ENCODE measurements at places on chromosomes 16 and 17.

- DNase-seq = no peak
These were observed 206.2 kb downstream of the AXIN2 start for GRCh38 chr17:65355246-65355645.

- DNase-seq = no peak
These were observed 163.8 kb upstream of the CACNG5 start for GRCh38 chr17:66671156-66671555.

DNA sequence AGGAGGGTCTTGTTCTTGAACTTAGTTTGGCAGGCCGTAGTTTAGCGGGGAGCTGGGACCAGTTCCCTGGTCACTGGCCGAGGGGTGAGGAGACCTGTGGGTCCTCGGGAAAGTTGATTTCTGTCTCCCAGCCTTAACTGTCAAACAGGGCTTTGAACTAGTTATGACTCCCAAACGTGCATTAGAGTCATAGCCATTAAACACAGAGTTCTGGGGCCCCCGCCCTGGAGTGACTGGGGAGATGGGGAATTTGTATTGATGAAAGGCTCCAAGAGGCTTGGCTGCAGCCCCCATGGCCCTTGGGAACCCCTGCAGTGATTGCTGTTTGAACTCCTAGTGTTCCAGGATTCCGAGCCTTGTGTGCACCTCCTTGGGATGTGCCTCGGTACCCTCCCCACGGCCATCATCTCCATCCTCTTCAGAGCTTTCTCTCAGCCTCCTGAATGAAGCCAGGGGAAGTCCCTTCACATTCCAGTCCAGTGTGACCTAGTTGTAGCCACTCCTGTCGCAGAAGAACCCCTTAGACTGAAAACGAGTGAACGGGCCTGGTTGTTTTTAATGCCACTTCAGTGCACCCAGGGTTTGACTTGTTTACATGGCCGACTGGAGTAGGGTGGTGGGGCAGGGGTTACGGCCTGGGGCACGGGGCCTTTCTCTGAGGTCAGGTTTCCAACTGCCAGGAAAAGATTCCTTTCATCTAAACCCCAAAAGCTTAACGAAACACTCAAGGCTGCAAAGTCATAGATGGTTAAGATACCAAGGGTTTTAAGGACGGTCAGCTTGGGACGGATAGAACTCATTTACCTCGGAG, 1.4 kb downstream of the MPRIP start:
- no peak for DNase-seq

DNA sequence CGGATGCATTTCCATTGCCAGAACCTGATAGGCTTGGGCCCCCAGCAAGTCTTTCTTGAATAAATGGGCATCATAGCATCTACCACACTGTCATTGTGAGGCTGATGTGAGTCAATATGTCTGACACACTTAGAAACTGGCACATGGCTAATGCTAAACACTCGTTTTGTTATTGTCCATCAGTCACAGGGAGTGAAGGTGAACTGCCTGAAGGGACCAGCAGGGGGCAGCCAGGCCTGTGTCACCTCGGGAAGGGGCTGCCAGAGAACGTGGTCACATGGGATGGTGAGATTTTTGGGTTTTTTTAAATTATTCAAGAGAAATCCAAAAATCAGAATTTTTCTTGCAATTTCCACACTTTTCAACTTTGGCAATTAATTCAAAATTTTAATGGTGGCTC, 831 bp upstream of the RCVRN start:
- peak; percentile 33 for DNase-seq

DNA sequence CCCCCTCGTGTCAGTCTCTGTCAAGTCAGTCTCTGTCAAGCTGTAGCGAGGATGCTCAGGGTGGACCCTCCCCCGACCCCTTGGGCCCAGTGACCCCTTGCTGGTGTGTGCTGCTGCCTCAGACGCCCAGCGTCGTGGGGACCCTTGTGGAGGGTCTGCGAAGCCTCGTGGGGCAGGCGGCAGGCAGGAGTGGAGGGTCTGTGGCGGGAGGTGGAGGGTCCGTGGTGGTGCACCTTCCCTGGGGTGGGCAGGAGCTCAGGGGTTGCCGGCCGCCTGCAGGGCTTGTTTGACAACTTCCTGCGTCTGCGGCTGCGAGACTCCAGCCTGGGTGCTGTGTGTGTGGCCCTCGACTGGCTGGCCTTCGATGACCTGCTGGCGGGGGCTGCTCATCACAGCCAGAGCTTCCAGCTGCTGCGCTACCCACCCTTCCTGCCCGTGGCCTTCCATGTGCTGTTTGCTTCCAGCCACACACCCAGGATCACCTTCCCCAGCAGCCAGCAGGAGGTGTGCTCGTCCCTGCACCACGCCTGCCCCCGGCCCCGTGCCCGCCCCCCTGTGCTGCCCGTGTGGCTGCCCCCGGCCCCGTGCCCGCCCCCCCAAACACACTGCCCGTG, 5.6 kb downstream of the GNG13 start:
- no peak for DNase-seq

GRCh38 chr17:67248291-67248690, 3.3 kb upstream of the HELZ start:
- DNase-seq = no peak

DNA sequence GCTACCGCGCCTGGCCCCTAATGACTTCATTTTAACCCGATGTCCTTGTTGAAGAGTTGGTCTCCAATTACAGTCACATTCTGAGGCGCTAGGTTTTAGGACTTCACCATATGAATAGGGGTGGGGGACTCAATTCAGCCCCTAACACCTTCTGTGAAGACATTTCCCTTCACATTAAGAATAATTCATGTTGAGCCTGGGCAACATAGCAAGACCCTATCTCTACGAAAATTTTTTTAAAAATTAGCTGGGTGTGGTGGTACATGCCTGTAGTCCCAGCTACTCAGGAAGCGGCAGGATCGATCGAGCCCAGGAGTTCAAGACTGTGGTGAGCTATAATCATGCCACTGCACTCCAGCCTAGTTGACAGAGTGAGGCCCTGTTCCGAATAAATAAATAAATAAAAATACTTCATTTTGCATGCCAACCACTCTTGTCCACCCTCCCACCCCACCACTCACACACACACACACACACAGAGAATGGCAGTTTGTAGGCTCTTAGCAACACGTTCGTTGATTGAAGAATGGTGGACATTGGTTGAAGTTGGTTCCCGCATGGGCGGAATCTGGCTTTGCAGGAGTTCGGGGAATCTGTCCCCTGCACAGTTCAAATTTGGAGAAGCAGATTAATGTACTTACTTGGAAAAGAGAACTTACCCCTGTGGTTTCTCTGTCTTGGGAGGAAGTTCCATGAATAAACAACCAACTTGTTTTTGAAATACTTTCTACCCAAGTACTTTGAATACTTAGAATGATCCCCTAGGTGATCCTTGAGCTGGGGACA, 27.8 kb upstream of the TVP23A start:
- DNase-seq = no peak

DNA sequence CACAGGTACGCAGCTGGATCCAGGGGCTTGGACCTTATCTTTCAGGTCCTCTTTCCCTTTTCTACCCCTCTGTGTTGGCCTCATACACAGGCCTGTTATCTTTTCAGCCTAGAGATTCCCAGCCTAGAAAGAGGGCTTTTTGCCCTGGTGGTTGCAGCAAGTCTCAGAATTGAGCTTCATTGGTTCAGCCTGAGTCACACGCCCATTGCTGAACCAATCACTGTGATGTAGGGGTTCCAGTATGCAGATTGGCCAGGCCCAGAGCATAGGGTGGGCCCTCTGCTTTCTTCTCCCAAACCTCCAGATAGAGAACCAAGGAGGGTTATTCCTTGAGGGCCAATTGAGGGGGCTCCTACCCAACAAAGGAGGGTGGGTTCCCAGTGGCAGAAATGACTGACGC, 32.8 kb downstream of the GPT2 start:
- no peak for DNase-seq

GRCh38 chr16:25161753-25162367, 50.3 kb downstream of the LCMT1 start:
- no peak for DNase-seq

GRCh38 chr17:1916316-1916715, 86.5 kb downstream of the RPA1 start:
- no peak for DNase-seq

- no peak for DNase-seq
These were observed 5.5 kb upstream of the EPX start for GRCh38 chr17:58187063-58187462.

DNA sequence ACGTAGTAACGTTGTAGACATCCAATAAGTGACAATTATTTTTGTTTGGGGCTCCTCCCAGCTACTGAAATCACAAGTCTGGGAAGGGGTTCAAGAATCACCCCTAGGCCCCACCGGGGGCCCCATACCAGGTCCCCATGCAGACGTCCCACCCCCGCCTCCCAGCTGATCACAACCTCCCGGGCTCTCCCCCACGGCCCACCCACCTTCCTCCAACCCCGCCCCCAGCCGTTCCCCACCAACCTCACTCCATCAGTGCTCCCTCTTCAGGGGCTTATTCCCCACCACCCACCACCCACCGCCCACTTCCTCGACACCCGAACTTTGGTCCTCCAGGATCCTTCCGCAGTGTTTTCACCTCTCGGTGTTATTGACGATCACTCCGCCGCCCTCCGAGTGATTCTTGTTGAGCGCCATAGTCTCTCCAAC, 240 bp downstream of the WBP2 start:
- no peak for DNase-seq

DNA sequence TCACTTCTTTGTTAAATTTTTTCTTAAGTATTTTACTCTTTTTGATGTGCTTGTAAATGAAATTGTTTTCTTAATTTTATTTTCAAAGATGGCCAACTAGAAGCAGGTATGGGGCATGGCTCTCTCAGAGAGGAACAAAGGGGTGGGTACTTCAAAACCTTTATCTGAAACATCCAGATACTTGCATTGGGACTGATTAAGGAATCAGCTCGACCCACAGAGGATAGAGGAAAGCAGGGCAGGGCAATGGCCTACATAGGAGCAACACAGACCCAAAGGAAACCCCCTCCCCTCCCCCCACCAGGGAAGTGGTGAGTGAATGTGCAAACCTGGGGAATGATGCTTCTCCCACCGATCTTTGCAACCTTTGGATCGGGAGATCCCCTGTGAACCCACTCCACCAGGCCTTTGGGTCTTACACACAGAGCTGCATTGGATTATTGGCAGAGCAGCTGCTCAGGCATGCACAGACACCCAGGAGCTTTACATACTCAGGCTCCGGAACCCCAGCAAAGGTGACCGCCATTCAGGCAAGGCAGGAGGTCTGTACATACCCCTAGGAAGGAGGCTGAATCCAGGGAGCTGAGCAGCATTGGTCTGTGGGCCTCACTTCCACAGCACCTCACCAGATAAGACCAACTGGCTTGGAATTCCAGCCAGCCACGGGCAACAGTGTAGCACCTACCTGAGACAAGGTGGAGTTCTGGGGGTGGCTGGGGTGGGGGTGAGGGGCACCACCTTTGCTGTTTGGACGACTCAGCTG, 3.0 kb upstream of the CCR7 start:
- DNase-seq = no peak

DNA sequence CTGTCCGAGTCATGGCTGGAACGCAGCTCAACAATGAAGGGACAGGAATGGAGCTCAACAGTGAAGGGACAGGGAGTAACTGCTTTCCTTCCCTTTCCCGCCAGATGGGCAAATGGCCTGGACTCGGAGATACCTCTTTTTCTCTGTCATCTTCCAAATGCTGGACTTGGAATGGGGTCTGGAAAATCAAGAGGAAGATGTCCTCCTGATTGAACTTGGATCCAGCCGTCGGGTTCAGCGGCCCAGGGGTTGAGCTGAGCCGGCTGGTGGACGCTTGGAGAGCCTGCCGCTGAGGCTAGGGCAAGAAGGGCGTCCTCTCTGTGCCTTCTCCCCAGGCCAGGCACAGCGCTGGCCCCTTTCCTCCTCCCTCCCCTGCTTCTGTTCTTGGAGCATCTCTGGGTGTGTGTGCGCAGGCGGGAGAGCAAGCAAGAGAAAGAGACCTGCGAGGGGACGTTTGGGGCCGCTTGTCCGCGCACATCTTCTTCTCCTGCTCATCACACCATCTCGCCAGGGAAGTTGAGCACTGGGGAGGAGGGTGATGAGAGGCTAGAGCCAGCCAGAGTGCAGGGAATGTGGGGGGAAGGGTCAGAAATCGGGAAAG, 6.6 kb downstream of the NEUROD2 start:
- DNase-seq = no peak

DNA sequence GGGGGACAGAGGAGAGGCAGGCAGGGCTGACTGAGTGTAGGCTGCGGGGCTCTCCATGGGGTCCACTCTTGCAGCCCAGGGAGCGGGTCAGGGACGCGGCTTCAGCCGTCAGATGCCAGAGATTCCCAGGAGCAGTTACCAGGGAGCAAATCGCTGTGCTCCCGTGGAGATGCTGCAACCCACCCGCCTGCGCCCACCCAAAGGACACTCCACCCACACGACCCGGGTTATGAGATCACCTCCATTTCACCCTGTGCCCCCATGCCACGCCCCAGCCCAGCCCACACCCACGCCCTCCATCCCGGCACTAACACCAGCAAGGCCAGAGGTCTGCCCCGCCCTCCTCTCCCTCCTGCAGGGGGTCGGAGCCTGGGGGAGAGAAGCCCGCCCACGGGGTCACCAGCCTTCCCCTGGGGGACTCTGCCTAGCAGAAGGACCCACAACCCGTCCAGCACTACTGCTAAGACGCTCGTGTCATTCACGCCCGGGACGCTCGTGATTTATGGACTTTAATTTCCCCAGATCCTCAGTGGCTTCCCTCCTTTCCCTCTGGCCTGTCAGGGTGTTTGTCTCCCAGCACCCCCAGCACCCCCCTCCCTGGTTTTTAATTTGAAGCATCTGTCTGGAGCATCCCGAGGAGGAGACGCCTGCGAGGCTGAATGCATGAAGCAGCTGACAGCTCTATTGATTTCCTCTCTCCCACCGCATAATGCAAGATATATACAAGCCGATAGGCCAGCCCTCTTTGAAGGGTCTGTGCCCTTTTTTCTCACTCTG, 6.7 kb upstream of the RPL38 start:
- DNase-seq = no peak

- DNase-seq = peak; percentile 91
These were observed at the start of gene SOCS1 for GRCh38 chr16:11255737-11256660. Gene SOCS1, minus strand, starts transcription at chr16:11256204. Its CDS starts 726 bp downstream, at chr16:11255478.
